ENCODE measurements at places on chromosomes 11 and 22.

GRCh38 chr11:47932544-47932943, 47.8 kb upstream of the PTPRJ start:
- DNase-seq: no peak

GRCh38 chr11:48062649-48063048, 82.3 kb downstream of the PTPRJ start:
- DNase-seq: no peak

DNA sequence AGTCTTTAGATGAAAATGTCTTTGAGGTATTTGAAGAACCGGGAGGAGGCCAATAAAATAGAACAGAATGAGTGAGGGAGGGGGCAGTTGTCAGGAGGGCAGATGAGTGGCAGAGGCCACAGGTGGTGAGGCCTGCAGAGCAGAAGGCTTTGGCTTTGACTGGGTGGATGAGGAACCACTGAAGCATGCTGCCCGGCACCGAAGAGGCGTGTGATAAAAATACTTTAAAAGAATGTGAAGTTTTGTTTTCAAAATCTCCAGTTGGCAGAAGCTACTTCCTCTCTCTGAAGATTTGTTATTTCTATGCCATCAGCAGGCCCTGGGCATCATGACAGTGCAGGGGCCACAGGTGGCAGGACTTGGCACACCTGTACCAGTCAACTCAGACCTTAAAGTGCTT, 6.3 kb downstream of the MS4A12 start:
- no peak for DNase-seq

GRCh38 chr11:102097186-102097585, 13.1 kb upstream of the YAP1 start:
- DNase-seq: no peak

DNA sequence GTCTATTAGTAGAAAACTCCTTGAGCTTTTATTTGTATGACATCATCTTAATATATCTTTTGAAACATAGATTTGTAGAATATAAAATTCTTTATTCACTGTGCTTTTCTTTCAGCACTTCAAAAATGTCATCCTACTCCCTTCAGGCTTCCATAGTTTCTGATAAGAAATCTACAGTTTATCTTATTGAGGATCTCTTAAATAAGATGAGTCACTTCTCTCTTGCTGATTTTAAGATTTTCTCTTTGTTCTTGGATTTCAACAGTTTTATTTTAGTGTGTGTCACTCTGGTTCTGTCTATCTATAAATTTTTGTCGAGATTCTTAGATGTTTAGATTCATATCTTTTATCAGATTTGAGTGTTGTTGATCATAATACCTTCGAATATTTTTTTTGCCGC, 566.1 kb upstream of the CHORDC1 start:
- no peak for DNase-seq

DNA sequence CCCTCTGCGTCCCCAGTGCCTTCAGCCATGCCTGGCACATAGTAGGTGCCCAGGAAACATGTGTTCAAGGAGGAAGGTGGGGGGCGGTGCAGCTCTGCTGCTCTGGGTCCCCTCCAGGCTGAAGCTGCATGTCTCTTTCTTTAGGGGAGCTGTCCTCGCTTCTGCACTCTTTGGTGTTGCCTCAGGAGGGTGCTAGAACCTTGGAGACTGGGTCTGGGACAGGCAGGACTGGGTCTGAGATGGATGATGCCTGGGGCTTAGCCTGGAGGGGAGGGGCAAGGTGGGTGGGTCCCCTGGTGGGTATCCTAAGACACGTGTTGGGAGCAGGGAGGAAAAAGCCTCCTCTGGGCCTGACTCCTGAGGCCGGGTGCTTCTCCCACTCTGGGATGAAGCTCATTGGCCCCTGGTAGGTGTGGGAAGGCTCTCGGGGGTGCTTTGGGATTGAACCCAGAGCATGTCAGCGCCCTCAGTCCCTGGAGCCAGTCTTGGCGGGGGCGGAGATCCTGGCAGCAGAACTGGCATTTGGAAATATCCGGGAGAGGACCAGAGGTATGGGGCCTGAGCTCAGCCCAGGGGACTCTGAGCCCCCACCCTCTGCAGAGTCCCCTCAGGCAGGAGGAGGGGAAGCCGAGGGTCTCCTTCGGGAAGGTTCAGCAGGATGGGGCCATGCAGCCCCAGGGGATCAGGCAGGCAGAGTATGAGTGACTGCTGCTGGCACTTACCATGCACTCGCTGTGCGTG, 6.7 kb upstream of the GSTP1 start:
- no peak for DNase-seq

- no peak for DNase-seq
These were observed 142.2 kb downstream of the HIPK3 start for GRCh38 chr11:33399421-33399820.

GRCh38 chr11:61542705-61543104, 34.2 kb downstream of the LRRC10B start:
- DNase-seq: no peak

DNA sequence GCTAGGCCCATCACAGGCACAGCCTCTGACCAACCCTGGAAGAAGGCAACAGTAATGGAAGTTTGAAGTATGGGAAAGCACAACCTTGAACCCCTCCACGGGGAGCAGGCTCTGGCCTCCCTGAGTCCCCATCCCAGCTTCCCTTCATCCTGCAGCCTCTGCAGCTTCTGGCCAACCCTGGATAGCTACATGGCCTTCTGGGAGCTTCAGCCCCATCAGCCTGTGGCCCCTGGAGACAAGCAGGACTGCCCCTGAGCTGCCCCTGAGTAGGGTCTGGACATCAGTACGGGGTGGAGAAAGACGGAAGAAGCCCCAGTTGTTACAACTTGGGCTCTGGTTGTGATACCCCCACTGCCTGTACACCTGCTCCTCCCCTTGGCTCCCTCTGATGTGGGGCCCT, 113.8 kb upstream of the CD82 start:
- DNase-seq: no peak

- DNase-seq: no peak
These were observed 93.6 kb downstream of the FEZ1 start for GRCh38 chr11:125402435-125402834.

DNA sequence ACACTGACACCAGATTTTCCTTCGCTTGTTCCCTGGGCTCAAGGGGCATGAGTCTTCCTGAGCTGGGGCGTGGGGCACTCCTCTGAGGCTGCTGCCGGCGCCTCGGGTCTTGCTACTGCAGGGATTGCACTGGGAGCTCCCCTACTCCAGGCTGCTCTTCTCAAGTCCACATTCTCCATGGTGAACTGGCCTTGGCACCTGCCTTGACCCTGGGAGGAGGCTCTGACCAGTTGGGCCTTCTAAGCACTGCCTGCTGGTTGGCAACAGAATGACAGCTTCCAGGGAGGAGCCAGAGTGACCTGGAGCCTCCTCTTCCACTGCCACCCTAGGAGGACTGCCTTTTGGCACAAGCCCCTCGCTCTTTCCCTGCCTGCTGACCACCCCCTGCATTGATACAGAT, 9.5 kb downstream of the FREY1 start:
- no peak for DNase-seq

GRCh38 chr22:27795053-27795452, 6.5 kb downstream of the MN1 start:
- DNase-seq: no peak

- no peak for DNase-seq
These were observed 78.0 kb downstream of the MYEOV start for GRCh38 chr11:69371731-69372588.

DNA sequence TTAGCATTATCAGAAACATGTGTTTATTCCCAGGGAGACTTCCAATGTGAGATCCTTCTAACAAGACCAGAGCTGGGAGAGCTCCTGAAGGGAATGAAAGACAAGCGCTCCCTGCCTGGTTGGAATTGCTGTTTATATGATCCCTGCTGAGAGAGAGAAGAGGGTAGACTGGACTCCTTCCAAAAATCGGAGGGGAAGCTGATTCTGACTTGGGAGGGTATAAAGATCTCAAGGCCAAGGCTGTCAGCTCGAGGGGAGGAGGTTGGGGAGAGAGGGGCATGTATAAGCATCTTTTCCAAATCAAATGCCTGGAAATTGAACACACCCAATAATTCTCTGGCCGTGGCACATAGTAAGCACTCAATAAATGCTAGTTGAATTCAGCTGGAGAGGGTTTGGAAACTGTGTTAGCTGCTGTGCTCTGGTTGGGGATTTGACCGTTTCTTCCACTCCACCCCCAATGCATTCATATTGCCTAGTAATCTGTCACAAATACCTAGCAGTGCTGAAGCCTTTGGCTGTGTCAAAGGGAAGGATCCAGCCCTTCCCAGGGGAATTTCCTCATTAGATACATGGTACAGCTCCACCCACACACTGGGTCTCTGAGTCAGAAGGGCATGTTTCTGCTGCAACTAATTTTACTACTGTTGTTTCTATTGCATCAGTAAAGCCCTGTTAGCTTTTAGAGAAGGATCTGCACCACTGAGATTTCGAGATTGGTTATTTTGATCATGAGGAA, 61.5 kb downstream of the CACNG2 start:
- DNase-seq: peak; percentile 53

GRCh38 chr22:27340047-27340446, 461.5 kb downstream of the MN1 start:
- no peak for DNase-seq

- no peak for DNase-seq
These were observed 56.2 kb downstream of the MICAL3 start for GRCh38 chr22:17968126-17968525.
